NCI-H524 (cell line): ENCODE measurements at places on chromosomes 5 and 9.

- DNase-seq, result no peak
Measured at GRCh38 chr5:179526978-179527377, 23.4 kb upstream of the RUFY1 start.

GRCh38 chr5:132203464-132203818 lies 24.2 kb downstream of the P4HA2 start:
- no peak for DNase-seq

DNA sequence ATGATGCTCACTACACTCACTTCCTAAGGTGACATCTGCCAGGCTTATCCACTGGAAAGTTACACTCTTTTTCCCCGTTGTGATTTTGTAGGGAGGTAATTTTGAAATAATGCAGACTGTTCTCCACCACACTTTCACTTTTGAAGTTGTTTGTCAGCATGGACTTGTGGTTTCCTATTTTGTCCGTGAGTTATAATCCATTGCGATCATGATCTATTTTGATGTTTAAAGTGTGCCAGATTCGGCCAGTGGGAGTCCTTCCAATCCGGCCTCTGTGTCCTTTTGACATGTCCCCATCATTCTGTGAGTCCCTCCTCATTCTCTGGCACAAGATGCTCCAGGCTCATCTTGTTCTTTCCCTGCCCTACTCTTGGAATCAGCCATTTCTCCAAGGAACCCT lies 211.3 kb upstream of the KLF4 start:
- no peak for DNase-seq

GRCh38 chr5:179753971-179754370 lies 21.3 kb downstream of the MAML1 start:
- peak; percentile 44 for DNase-seq

- no peak for DNase-seq
Measured at GRCh38 chr9:18233776-18234445, 240.0 kb upstream of the ADAMTSL1 start.

DNA sequence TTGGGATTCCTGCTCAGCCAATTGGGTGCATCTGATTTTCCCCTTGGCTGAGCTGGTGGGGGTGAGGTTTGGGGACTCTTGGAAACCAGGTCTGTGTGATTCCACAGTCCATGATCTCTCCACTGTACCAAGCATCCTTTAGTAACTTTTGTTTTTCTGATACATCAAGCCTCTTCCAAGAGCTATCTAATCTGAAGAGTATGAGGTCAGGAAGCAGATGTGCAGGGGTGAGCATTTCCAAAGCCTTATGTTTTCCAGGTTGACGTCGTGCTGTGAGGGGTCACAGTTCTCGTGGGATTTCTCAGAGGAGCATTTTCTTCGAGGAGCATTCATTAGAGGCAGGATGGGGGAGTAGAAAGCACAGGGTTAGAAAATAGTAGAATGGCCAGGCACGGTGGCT lies 95.3 kb downstream of the KLF4 start:
- no peak for DNase-seq

GRCh38 chr5:80964919-80965318 lies 4.8 kb downstream of the RASGRF2 start:
- no peak for DNase-seq

GRCh38 chr5:111865356-111865755 lies 108.4 kb upstream of the NREP start:
- DNase-seq, result no peak

- no peak for DNase-seq
Measured at GRCh38 chr5:92561411-92561959, 1019.5 kb downstream of the NR2F1-AS1 start.

DNA sequence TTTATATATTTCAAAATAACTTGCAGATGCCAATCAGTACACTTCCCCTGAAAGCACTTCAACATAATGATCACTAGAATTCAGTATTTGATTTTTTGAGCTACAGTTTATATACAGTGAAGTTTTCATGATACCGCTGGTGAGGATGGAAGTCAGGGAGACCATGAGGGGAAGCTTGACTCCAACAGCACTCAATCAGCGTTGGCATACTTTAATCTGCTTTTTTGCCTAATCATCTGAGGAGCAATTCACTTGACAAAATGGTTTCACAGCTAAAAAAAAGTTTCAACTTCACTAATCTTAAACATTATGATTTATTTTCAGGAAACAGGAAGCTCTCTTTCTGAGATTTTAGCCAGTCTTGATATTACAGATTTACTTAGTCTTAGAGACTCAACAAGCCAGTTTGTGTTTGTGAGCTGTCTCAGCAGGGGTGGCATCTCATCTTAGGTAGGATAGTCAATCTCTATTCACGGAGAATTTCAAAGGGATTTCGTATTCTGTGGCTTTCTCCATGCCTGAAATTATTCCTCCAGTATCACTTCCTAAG lies 111.4 kb upstream of the ARRDC3 start:
- DNase-seq, result no peak

DNA sequence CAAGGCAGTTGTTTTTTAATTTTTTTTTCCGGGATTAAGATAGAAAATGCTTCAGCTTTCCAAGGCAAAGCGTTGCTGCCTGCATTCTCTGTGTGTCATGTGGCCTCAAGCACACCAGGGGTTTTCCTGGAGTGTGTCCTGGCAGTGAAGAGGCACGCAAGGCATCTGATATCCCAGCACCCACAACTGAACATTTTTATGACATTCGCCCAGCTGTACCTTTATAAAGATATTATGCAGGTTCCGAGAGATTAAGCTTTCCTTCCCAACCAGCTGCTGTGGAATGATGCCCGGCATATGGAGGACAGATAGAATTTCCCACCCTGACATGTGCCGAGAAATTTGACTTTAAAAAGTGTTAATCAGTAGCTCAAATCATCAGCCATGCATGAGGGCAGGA lies 205.6 kb downstream of the GADD45G start:
- DNase-seq, result peak; percentile 86

DNA sequence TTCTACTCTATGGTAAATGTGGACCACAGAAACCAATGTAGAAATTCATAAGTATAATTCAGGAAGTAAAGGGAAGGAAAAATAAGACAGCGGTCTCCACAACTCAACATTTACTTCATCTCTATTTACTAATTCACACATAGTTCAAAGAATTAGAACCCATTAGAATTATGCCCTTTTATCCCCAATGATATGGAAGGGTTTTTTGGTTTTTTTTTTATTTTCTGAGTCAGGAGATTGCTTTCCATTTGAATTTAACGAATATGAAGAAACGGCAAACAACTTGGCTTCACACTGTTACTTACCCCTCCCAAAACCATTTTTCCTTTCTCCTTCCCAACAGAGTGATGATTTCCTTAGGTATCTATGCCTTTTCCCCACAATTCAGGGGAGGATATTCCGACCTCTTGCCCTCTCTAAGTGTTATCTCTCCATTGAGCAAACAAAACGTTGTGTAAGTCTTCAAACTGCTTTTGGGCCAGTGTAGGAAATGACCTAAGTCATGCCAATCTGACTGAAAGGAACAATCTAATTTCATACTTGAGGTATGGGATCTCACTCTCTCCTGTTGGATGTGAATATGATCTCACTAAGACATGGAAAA lies 72.0 kb downstream of the CETN3 start:
- DNase-seq, result no peak

GRCh38 chr9:129068990-129069861 lies 11.7 kb upstream of the DOLPP1 start:
- no peak for DNase-seq

DNA sequence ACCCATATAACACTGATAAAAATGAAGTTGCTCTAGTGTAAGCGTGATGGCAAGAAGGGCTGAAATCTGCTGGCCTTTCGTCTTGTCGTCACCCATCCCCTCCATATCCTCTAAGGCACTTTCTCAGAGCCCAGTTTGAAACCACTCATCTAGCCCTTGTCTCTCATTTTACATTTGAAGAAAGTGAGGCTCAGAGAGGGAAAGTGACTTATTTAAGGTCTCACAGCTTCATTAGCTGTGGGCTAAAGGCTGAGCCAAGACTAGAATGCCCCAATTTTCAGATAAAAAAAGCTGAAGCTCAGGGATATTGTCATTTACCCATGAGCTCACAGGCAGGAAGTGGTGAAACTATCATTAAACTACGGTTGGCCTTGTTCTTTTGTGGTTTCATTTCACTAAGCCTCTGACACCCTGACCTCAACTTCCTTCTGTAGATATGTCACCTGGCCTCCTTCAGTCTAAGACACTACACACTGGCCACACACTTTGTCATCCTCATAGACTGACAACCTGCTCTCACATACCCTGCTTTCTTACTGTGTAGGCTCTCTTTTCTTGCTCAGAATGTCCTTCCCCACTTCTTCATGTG lies 176.7 kb upstream of the DMAC1 start:
- no peak for DNase-seq

DNA sequence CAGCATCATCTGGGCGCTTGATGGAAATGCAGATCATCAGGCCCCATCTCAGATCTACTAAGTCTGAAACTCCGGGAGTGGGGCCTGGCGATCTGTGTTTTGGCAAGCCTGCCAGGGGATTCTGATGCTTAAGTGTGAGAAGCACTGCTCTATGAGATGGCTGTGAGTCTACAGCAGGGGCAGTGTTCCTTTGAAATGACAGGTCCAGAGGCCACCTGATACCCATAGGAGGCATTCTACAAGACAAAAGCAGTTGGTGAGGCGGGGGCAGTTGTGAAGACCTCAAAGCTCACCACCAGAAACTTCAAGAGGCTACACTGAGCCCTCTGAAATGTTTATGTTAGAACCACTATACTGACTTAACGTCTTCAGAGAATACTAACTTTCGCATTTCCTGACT lies 86.9 kb upstream of the SPATA31D4 start:
- no peak for DNase-seq
